ENCODE measurements at places on chromosomes 12 and 14.

DNA sequence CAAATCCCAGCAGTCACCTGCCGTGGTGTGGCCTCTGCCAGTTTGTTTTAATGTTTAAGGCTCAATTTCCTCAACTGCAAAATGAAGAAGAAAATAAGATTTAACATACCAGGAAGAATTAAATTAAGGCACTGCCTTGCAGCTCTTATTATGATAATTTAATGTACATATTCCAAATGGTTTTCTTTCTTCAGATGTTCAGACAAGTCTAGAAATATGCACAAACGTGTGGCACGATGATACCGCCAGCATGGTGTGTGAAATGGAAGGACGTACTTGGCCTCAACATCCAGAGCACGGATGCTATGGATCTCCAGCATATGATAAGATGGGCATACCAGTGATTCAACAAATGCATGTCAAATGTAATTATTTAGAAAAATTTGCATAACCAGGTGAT lies 959.4 kb upstream of the TMEM132C start:
- DNase-seq = no peak

DNA sequence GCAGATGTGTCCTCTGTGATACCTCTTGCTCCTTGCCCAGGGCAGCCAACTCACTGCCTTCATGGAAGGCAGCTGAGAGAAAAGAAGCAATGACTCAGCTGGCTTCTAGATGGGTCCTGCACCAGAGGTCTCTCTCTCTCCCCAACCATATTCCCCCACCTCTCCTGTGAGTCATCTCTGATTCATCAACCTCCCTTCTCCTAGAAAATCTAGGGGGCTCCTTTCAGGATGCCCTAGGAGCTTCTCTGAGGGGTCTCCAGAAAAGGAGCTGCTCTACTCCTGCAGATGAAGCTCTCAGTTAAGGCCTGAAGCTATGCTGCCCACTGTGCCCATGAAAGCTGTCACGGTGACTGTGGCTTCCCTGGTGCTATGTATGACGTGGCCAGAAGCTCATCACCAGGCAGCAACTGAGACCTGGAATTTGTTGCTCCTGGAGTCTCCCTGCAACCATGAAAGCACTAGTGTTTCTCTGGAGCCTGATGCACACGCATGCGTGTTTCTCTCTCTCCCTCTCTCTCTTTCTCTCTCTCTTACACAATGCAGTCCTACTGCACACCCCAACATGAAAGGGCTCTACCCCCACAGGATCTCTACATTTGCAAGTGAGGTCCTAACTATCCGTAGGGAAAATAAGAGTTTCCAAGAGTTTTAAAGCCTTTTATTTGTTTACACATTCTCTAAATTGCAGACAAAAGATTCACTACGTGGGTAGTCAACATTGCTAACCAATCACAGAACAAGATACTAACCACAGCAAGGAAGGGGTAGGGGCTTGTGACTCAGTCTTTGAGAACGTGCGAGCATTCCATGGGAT lies 285.3 kb downstream of the DPF3 start:
- DNase-seq = peak; percentile 11

GRCh38 chr12:115013236-115013981 lies 329.4 kb upstream of the TBX3 start:
- no peak for DNase-seq

GRCh38 chr14:71780075-71780474 lies 152.2 kb upstream of the RGS6 start:
- no peak for DNase-seq

GRCh38 chr14:68607867-68608573 lies 184.8 kb downstream of the ZFP36L1 start:
- peak; percentile 79 for DNase-seq

- no peak for DNase-seq
Observed at GRCh38 chr14:89349171-89350008, 67.6 kb downstream of the FOXN3 start.

DNA sequence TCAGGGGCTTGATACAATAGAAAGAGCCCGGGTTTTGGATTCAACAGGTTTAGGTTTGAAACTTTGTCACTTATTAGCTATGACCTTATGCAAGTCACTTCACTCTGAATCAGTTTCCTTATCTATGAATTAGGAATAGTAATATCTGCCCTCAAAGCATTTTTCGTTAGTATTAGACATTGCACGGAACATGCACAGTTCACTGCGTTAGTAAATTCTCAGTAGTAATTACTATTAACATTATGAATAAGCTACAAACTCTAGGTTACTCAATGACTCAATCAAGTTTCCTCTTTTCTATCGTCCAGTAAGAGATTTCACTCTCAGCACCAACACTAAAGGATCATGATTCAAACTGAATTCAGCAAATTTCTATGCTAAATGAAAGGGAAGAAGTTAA lies 150.3 kb downstream of the CEP83 start:
- peak; percentile 45 for DNase-seq

DNA sequence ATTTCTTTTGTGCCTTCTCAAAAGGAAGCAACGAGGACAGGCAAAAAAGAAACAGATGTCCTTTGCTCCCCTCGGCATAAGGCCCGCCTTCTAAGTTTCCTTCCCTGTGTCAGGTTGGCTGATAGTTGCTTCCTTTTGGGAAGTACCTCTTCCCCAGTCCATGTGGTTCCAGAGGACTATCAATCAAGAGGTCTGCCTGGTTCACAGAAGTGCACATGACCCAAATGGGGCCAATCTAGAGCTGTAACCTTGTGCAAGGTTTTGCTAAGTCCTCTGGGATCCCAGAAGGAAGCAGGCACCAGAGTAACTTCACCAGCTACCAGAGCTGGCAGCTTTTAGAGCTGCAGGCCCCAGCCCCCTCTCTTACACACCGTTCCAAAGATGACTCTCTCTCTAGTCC lies 42.6 kb downstream of the TMEM63C start:
- DNase-seq = peak; percentile 27

GRCh38 chr12:115872919-115873357 lies 404.6 kb downstream of the MED13L start:
- DNase-seq = no peak

GRCh38 chr12:109460538-109460937 lies 16.6 kb downstream of the KCTD10 start:
- DNase-seq = no peak

DNA sequence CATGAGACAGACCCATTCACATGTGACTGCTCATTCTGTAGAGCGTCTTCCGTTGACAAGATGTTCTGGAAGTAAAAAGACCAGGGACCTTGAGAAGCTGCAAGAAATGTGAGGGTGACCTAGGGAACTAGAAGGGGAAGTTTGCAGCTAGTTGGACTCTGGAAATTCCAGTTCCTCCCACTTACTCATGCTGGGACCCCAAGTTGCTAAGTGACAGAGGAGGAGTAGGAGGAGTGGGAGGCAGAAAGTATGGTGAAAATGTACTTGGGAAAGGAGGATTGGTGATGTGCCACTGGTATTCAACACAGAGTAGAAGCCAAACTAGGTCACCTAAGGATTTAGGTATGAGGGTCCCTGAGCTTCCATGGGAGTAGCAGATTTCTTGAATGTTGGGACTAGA lies 132.4 kb downstream of the KCNA5 start:
- peak; percentile 77 for DNase-seq

DNA sequence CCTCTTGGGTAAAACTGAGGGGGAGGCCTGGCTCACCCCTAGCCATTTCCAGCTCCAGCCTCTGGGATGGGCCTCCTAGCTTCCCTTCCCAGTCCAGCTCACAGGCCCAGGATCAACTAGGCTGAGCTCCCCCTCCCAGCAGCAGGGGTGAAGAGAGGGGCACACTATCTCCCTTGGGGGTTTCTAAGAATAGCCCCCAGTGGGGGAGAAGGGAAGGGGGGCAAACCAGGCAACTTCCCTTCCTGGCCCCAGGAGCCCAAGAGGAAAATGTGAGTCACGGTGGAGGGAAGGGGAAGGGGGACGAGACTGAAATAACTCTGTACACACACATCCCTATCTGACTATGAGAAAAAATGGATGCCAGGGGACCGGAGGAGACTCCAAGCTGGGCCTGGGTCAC lies 9.0 kb downstream of the ADCY6 start:
- DNase-seq = peak; percentile 72

GRCh38 chr14:89708982-89709625 lies 245.4 kb downstream of the EFCAB11 start:
- DNase-seq = no peak

DNA sequence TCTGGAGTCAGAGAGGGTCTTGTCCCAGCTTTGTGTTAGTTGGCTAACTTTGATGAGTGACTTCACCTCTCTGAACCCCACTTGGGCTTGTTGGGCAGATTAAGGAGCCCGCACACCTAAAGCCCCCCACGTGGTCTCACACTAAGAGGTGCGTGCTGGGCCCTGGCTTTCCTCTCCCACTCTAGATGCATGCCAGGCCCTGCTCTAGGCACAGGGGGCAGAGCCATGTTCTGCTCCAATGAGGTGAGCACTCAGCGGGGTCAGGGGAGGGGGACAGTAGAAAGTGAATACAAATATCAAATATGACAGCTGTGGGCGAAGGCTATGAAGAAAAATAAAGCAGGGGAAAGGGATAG lies 119.0 kb downstream of the GCH1 start:
- DNase-seq = no peak

- DNase-seq = no peak
Observed at GRCh38 chr14:88904864-88905263, 80.4 kb downstream of the TTC8 start.

DNA sequence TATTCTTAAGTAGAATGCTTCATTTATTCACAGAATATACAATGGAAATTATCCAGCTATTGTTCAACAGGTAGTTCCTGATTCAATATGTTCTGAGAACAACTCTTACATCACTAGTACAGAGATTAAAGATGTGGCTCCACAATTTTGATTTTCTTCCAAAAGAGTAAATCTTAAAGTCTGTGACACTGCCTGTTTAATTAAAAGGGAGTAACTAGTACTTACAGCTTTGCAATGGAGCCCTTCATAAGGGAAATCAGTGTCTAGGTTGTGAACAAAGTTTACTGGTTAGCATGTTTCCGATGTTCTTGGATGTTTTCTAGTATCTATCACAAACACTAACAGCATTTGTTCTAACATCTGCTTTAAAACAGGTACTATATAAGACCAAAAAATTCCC lies 30.8 kb downstream of the MIA2 start:
- DNase-seq = no peak

DNA sequence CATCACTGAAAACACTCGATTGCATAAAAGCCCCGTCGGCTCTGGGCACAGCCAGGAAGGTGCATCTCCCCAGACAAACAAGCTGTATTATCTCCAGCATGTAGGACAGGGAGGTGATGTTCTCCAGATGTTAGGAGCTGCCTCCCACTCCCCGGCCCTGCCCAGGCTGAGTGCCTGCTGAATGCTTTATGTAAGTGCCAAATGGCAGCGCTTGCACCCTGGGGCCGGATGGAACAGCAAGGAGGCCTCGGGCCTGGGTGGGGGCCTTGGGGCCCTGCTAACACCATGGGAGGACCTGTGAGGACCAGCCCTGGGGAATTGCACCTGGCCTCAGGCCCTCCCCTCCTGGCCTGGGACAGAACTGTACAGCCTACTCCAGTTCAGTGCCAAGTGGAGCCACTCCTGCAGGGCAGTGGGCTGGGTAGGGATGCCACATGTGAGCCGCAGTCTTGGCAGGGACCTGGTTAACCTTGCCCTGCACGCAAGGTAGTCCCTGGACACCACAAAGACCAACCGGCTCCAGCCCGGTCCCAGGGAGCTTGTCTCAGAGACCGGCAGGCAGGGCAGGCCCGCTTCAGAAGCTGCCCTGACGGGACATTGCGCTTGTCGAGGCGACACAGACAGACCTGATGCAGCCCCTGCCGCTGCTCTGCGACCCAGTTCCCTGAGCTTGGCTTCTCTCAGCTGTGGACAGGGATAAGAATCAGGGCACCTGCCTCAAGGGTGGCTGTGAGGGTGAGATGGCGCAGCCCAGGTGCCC lies 35.3 kb upstream of the PPP1R13B start:
- DNase-seq = no peak

- no peak for DNase-seq
Observed at GRCh38 chr12:124630791-124631313, 63.4 kb upstream of the NCOR2 start.

- peak; percentile 73 for DNase-seq
Observed at GRCh38 chr12:6827437-6827911, 733 bp upstream of the P3H3 start.

DNA sequence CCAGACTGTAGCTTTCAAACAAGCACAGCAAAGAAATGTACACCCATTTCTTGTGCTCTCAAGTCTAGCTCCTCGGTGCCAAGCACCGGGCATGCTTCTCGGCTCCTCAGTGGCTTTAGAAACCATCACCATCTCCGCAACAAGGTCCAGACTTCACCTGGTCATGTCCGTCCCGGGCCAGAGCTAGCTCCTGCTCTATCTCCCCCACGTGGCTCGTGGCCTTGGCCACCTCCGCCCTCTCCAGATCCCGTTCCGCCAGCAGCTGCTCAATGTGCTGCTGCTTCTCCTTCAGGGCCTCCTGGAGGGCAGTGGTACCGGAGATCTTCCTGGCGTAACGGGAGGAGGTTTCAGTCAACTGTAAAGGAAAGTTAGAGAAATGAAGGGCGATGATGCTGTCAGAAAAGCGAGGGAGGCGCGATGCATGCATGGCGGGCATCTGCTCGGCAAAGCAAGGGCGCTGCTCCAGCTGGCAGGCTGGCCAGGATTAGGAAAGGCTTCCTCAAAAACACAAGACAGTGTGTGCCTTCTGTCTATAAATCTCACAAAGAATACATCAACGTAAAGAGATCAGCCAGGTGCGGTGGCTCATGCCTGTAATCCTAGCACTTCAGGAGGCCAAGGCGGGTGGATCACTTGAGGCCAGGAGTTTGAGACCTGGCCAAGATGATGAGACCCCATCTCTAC lies 67.4 kb downstream of the CLIP1 start:
- no peak for DNase-seq

DNA sequence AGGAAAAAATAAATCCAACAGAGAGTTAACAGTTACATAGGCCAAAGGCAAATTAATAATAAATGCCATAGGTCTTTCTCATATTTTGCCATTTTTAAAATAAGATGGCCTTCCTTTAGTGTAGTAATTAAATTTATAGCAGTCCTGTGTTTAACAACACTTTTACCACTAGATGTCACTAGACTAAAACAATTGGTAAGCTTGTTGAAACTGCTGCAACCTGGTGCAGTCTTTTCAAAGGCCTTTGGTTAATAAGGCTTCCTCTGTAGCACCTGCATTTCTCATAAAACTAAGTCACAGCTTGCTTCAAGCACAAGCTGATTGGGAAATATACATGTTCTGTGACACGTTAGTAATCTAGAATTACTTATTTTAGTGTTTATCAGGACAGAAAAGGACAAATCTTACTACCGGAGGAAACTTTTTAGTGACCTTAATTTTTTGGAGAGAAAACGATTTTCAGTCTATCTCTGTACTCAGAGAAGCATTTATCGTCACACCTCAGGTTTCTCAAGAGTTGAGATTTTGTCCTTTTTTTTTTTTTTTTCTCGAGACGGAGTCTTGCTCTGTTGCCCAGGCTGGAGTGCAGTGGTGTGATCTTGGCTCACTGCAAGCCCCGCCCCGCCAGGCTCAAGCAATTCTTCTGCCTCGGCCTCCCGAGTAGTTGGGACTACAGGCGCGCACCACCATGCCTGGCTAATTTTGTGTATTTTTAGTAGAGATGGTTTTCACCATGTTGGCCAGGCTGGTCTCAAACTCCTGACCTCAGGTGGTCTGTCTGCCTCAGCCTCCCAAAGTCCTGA lies 20.0 kb downstream of the BORCS5 start:
- DNase-seq = peak; percentile 92

- no peak for DNase-seq
Observed at GRCh38 chr12:27769142-27769673, 10.8 kb upstream of the KLHL42 start.

- DNase-seq = no peak
Observed at GRCh38 chr12:92434607-92435025, 268.2 kb upstream of the PLEKHG7 start.

GRCh38 chr14:39293629-39294028 lies 59.9 kb downstream of the MIA2 start:
- no peak for DNase-seq

- peak; percentile 50 for DNase-seq
Observed at GRCh38 chr12:62783881-62784280, 151.1 kb downstream of the PPM1H start.

All from suppressor macrophage treated with lipopolysaccharide for 1 hour (primary cell).